ENCODE measurements at places on chromosomes 12 and 14. TPM values are rescaled to one million over a fixed set of nuclear protein-coding genes. Genes with fewer than 3 reads are reported as not detected.
A peak's percentile ranks its signal among the peaks of the same experiment; 100 is the strongest.

DNA sequence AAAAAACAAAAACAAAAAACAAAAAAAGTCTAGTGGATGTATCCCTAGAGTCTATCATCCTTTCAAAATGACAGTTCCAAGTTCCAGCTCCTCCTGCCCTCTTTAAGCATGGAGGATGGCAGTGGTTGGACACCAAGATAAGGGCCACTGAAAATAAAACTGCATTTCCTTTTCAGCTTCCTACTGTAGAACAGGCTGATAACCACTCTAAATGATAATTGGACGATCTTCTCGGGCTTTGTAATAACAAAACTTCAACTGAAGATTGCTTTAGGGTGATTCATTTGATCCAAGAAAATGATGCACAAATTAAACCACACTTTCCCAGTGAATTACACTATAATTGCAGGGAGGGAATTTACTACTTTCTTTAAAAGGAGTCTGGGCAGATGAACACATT is 42.2 kb upstream of the CRACR2A start:
- no peak for DNase-seq

DNA sequence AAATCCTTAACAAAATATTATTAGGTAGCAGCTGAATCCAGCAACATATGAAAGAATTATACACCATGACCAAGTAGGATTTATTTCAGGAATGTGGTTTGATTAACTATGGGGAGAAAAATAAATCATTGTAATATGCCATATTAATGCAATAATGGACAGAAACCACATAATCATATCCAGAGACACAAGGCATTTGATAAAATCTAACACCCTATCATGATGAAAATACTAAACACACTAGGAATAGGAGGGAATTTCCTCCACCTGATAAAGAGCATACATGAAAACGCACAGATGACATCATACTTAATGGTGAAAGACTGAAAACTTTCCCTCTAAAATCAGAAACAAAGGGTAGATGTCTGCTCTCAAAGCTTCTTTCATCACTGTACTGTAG is 238.9 kb downstream of the PHLDA1 start:
- DNase-seq: no peak

DNA sequence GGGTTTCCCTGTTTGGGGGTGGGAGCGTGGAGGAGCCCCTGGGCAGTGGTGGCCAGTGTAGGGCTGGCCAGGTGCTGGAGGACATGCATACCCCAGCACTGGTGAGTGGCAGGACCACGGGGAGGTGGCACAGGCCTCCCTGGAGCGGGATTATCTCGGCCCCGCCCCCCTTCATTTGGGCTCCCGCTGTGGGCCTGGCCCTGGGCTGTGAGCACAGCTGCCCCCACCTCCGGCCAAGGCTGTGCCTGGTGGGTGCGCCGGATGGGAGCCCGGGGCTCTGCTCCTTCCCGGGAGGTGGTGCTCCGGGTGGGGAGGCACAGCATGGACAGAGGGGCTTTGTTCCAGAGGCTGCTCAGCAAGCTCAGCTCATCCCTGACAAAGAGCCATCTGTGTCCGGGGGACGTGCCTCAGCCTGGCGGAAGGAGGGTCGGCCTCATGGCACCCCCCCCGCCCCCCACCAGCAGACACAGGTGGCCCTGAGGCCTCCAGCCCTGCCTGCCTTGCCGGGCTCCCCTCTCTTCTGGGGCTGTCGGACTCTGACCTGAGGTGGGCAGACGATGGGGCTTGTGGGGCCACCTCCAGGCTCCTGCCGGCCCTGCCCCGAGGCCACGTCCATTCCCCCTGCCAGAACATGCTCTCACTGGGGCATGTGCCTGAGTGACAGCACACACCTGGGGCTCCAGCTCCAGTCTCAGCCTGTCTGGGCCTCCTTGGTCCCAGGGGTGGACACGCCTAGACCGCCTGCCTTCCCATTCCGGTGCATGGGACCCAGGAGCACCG is 8.4 kb downstream of the TEDC1 start:
- peak; percentile 93 for DNase-seq

DNA sequence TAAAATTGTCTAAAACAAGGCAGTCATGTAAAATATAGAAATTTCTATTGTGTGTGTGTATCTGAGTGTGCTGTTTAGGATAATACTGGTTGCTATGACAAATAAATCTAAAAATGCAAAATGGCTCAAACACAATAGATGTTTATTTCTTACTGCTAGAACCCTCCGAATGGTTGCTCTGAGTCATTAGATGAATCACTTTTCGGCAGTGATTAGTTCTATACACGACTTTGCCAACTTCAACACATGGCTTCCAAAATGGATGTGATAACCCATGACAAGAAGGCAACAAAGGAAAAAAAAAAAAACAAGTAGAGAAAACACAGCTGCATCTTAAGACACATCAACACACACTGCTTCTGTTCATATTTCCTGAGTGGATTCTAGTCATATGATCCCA is 729.2 kb downstream of the AACS start:
- no peak for DNase-seq

- no peak for DNase-seq
Observed at GRCh38 chr12:118107694-118108093, 3.9 kb upstream of the VSIG10 start.

SMCO2 gene
- total RNA-seq: not detected

SCAF11 gene
- total RNA-seq: 58.1 TPM

- no peak for DNase-seq
Observed at GRCh38 chr14:61553730-61554641, 141.3 kb upstream of the HIF1A start.

IGF1 gene
- 7.5 TPM for total RNA-seq

- no peak for DNase-seq
Observed at GRCh38 chr12:114847441-114848035, 163.6 kb upstream of the TBX3 start.

DNA sequence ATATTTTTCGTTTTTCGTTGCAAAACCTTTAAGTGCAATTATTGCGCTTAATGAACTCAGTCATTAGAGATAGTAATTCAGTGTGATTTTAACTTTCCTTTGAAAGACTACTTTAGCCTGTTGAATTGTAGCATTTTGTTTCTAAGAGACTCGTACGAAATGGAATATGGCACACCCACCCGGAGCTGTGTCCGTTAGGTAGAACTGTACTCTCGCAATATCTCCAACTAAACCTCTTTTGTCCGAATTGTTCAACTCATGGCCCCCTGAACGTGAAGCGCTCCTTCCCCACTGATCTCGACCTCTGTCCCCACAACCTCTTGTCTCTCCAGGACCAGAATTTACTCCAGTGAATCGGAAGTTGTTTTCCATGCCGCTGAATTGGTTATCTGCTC is 800 bp downstream of the PCNX4 start:
- peak; percentile 32 for DNase-seq

GRCh38 chr12:15721316-15722115 is 67.7 kb downstream of the EPS8 start:
- DNase-seq: no peak

- no peak for DNase-seq
Observed at GRCh38 chr12:2095878-2096277, 43.1 kb downstream of the CACNA1C start.

- DNase-seq: no peak
Observed at GRCh38 chr12:48280572-48280971, 70.1 kb downstream of the ZNF641 start.

DNA sequence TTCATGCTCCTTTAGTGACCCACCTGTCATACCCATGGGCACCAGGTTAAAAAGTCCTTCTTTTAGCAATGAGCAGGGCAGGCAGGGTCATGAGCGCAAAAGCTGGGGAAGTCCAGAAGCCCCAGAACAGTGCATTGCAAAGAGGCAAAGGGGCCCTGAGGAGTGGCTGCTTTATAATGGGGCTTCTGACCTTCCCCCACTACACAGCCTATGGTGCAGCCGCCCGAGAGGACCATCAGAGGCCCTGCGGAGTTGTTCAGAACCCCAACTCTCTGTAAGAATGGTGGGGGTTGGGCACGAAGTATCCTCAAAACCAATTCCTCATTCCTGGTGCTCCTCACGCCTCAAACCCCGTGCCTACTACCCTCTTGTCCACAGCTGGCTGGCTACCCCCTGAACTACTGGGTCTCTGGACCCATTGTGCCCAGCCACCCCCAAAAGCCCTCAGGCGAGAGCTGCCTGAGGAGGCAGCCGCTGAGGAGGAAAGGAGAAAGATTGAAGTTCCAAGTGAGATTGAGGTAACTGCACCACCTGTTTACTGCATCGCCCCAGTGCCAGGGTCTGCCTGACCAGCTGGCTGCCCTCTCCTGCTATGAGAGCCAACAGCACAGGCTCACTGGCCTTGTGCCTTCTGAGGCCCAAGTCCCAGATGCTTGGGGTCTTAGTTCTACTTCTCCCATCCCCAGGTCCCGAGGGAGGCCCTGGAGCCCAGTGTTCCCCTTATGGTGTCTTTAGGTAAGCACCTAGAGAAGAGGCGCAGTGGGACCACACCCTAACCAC is 6.7 kb downstream of the REC8 start:
- no peak for DNase-seq

GRCh38 chr14:73728717-73729330 is 14.6 kb upstream of the PNMA1 start:
- peak; percentile 87 for DNase-seq

C12orf54 gene
- not detected for total RNA-seq

DNA sequence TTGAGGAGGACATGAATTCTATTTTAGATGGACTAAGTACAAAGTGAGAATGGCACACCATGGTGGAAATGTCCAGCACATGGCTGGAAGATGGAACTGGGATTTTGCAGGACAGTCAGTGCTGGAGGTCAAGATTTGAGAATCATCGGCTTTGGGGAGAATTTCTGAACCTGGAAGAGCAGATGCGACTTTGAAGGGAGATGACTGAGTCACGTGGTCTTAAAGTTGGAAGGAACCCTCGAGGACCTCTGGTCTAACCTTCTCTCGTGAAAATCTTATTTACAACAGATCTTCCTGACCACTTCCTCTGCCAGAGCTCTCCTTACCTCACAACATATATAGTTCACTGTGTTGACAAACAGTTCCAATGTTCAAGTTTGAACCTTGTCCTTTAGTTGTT is 415.4 kb downstream of the ATP23 start:
- no peak for DNase-seq

GLIPR1 gene
- total RNA-seq: 0.61 TPM

GRCh38 chr12:3213188-3213587 is 136.0 kb downstream of the TSPAN9 start:
- no peak for DNase-seq

GRCh38 chr12:106317406-106318082 is 15.0 kb downstream of the TCP11L2 start:
- no peak for DNase-seq
